ENCODE measurements at places on chromosomes 3 and 15.

- no peak for DNase-seq
Measured at GRCh38 chr3:88807491-88808105, 299.8 kb upstream of the EPHA3 start.

DNA sequence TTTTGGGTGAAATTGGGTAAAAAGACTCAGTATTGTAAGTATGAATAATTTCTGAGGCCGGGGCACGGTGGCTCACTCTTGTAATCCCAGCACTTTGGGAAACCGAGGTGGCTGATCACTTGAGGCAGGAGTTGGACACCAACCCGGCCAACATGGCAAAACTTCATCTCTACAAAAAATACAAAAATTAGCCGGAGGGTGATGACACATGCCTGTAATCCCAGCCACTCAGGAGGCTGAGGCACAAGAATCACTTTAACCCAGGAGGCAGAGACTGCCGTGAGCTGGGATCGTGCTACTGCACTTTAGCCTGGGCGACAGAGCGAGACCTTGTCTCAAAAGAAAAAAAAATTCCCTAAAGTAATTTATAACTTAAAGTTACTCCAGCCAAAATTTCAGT lies 162.2 kb downstream of the APBA2 start:
- DNase-seq = no peak

GRCh38 chr15:52163321-52164190 lies 27.6 kb downstream of the GNB5 start:
- DNase-seq = no peak

- DNase-seq = no peak
Measured at GRCh38 chr3:37058117-37058516, 64.8 kb downstream of the MLH1 start.
